ENCODE measurements at places on chromosomes 3 and 15.
A peak's percentile ranks its signal among the peaks of the same experiment; 100 is the strongest.

- DNase-seq = no peak
Observed at GRCh38 chr15:58295637-58296215, 136.1 kb upstream of the LIPC start.

- DNase-seq = peak; percentile 91
Observed at GRCh38 chr15:98647774-98648653, at the start of gene IGF1R. TSS of gene IGF1R (plus strand) at chr15:98648539. CDS start at chr15:98649582, 1,043 bp downstream.

DNA sequence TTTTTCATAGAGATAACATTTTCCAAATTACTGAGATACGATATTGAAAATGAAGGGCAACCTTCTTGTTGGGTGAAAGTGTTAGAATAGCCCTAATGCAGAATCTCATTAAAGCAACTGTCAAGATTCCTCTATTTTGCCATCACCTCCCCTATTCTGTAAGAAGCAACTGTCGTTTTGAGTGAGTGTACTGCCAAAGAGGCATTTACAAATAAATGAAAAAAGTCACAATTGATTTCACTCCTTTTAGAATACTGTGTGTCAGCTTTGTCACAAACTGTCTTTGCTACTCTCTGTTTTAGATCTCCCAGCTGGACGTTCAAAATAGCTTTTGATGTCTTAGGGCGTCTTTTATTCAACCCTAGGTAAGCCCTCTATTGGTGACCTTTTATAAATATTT is 322.8 kb upstream of the NAALADL2 start:
- no peak for DNase-seq

DNA sequence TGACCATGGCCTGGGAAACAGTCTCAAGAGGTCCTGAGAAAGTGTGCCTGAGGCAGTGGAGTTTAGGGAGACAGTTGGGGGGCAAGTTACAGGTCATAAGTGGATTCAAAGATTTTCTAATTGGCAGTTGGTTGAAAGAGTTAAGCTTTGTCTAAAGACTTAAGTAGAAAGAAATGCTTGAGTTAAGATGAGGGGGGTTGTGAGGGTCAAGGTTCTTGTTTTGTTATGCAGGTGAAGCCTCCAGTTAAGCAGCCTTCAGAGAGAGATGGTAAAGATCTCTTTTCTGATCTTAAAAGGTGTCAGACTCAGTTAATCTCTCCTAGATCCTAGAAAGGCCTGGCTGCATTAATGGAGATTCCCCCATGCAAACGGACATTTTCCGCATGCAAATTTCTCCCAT is 356.3 kb upstream of the C2CD4B start:
- no peak for DNase-seq

GRCh38 chr15:34986771-34987480 is 1.2 kb downstream of the ZNF770 start:
- DNase-seq = no peak

GRCh38 chr3:40770061-40770460 is 245.3 kb downstream of the ZNF621 start:
- no peak for DNase-seq

DNA sequence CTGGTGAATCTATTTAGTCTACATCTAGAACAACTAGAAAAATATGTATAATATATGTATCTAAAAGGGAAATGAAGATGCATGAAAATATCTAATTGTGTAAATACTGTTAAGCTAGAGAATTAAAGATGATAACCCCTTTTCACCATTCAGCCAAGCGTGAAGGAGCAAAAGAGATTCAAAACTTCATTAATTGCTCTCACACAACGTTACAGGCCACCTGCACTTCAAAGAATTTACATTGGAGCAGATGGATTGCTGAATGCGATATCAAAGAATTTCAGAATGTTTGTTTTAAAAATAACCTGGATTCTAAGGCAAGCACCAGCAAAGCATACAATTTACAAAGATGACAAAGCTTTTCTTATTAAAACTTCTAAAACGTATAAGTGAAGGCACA is 243.2 kb downstream of the ROBO2 start:
- DNase-seq = no peak

DNA sequence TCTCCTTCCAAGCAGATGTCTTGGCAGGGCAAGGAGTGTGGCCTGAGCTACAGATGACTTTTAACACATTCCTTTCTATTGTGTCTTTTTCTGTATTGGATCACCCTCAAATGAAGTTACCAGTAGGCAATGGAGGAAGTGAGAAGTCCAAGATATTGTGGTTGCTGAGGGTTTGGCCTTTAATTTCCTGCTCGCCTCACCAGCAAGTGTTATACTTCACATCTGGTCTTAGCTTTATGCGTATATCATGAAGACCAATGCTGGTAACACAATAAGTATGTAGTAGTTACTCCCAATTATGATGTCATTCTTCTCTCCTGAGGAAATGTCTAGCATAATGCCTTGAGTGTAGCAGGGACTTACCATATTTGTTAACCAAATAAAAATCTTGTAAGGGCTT is 179.9 kb downstream of the ZIC1 start:
- no peak for DNase-seq

- DNase-seq = no peak
Observed at GRCh38 chr3:128873244-128874022, 6.0 kb upstream of the ACAD9 start.

GRCh38 chr15:63540449-63540848 is 36.1 kb downstream of the USP3 start:
- DNase-seq = no peak

DNA sequence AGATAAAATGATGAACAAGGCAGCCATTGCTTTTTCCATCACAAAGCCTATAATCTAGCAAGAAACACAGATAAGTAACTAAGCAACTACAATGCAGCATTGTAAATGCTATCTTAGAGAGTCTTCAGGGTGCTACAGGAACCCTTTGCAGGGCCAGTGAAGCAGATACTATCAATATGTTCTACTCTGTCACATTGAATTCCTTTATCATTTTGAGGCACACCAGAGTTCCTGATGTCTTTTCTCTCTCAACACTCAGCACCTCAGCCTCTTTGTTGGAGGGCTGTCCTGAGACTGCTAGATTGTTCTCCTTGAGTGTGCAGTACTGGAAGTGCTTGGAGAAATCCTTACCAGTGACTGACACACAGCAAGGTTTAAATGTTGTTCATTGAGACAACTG is 107.4 kb upstream of the MRPL3 start:
- no peak for DNase-seq

DNA sequence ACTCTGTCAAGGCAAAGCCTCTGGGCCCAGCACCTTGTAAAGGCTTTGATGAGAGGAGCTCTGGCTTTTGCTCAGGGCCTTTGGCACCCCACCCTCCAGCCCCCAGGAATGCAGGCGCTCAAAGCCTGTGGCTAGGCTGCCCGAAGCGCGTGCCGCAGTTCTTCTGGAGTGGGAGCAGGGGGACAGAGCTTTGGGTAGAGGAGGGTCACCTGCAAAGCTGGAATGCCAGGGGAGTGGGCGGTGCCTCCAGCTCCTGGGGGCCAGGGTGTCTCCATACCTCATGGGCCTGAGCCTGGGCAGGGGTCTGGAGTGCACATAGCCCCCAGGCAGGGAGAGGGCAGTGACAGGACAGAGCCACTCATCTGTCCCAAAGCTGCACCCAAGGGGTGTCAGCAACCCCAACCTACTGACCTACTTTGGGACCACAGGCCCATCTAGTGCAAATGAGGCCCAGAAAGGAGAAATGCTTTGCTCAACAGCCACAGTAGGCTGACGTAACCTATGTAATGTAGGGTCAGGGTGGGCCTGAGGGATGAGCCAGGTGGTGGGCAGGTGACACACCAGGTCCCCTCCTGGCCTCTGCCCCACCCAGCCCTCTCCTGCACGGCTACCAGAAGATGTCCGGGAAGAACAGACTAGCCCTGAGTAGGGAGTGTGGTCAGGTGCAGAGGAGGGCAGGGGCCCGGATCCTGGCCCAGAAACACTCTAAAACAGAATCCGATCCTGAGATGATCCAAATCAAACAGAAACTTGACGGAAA is 2.2 kb upstream of the CALML4 start:
- DNase-seq = no peak

GRCh38 chr3:16828815-16829214 is 55.9 kb upstream of the PLCL2 start:
- DNase-seq = peak; percentile 69

DNA sequence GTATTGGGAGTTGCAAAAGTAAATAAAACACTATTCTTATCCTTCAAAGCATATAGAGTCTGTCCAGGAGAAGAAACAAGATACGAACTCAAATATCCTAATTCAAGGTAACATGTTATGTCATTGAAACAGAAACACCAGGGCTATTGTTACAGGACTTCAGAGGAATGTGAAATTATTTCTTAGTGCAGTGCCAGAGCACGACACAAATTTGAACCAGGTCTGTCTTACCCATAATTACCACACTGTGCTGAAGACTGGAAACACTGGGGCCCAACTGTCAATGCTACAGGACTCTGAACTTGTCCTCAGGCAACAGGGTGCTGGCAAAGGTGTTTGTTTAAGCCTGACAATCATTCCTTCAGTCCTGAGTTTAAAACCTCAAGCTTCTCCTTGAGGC is 633.6 kb upstream of the UBE2E2 start:
- DNase-seq = no peak

- DNase-seq = no peak
Observed at GRCh38 chr15:85312929-85313331, 67.5 kb upstream of the AKAP13 start.

GRCh38 chr15:91100814-91101607 is 954 bp downstream of the SV2B start:
- DNase-seq = no peak

- no peak for DNase-seq
Observed at GRCh38 chr15:52094811-52095584, 17.6 kb downstream of the BCL2L10 start.

DNA sequence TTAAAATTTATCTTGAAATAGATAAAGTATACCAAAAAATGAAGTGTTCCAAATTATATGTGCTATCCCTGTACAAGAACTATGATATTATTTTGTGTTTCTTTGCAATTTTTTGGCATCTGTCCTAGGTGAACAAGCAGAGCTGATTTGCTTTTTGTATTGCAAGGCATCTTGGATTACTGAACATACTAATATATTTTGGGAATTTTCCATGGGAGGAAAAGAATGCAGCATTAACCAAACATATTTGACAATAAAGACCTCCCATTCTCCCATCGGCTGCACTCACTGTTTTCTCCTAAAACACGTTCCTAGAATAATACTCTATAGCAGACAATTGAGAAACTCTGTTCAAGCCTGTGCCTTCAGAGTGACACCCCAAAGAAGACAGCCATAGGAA is 265.1 kb upstream of the ALCAM start:
- DNase-seq = no peak

DNA sequence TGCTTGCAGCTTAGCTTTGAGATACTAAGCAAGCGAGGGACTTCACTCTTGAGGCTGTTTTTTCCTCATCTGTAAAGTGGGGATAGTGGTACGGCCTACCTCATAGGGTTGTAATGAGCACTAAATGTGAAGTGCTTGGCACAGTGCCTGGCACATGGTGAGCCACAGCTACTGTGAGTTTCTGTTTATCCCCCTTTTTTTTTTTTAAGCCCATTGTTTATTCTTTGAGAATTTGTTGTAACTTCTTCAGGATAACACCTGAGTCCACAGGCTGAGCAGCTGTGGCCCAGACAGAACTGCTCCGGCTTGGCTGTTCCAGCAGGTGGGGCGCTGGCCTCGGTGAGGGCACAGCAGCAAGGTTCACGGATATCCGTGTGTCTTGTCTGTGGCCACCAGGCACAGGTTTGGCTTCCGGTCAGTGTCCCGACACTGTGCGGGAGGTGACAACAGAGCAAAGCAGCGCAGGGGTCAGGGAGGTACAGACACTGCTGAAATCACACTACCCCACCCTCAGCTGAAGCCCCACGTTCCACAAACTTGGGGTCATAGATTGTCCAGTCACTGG is 7.3 kb upstream of the ISG20 start:
- DNase-seq = no peak

DNA sequence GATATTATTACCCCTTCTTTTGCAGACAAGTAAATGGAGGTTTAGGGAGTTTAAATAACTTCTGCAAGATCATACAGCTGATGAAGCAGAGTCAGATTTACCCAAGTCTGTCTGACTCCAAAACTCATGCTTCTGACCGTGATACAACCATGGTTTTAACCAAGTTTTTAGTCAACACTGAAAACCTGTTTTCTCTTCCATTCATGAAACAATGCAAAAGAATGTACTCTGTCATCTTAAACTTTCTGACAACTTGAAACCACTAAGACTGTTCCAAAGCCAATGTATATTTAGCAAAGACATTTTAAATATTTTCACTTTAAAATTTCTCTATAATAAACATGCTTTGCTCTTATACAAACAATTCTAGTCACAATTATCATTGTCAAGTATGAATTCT is 77.0 kb upstream of the RBMS3 start:
- DNase-seq = no peak

- no peak for DNase-seq
Observed at GRCh38 chr15:47987908-47988532, 132.8 kb upstream of the SLC24A5 start.

GRCh38 chr3:32398531-32398930 is 6.9 kb downstream of the CMTM7 start:
- no peak for DNase-seq

- no peak for DNase-seq
Observed at GRCh38 chr15:51642696-51643095, 20.1 kb upstream of the DMXL2 start.

Measured in CD4-positive, alpha-beta T cell treated with Interleukin-6 for 4 hours (primary cell).